ENCODE measurements at places on chromosomes 12 and 14.

DNA sequence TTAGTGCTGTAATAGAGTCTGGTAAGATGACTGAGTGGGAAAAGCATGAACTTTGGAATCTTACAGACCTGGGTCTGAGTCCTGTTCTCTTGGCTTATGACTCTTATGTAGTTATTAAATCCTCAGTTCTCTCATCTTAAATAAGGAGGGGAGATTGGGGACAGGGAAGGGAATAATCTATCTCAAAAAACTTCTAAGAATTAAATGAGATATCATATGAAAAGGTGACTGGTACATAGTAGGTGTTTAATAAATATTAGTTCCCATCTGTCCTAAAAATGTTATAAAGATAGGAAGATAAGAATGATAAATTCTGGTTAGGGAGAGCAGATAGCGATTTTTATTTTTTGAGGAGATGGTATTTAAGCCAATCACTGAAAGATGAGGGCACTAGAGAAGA is 119.1 kb downstream of the INSM2 start:
- no peak for DNase-seq

- DNase-seq: no peak
Observed at GRCh38 chr12:131779027-131779426, 49.2 kb upstream of the MMP17 start.

DNA sequence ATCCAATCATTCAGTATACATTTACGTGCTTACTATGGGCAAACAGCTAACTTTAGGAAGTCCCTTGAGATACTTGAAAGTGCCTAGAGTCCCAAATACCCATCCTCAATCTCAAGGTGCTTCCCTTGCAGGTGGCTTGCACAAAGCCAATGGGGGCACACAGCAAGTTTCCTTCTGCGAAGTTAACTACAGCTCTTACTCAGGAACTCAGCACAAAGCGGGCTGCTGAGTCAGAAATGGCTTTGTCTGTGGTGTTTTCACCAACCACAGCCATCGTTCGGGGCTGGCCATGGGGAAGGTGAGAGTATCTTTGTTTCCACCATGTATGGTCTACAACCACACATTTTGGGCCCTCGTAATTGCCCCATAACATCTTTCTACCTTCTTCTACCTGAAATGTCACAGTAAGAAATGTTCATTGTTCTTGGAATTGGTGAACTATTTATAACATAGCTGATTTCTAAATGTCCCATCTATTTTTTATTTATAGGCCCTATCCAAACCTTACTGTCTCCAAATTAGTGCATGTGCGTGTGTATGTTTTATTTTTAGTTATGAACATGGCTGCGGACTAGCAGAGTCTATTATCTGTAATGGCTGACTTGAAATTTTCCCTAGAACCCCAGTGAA is 13.9 kb downstream of the MFAP5 start:
- no peak for DNase-seq

DNA sequence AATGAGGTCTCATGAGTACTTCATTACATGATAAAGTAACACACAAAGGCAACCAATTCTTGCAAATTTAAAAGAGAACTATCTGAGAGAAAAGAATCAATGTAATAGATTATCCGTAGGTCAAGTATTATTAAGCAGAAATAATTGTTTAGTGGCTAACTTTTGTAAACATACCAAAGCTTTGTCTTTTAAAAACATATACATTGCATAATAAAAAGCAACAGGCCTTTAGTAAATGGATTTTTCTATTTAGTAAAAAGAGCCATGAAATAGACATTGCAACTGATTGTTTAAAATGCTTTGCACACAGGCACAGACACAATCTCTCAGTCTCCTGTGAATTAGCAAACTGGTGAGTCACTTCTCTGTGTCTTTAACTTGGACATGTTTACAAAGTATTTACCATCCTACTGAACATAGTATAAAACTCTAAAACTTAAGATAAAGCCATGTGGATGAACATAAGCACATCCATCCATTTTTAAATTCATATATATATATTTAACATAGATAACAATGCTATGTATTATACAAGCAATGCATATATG is 518.7 kb upstream of the MGAT4C start:
- no peak for DNase-seq

GRCh38 chr12:94110258-94110657 is 38.1 kb upstream of the PLXNC1 start:
- DNase-seq: no peak

- DNase-seq: no peak
Observed at GRCh38 chr14:77868552-77869285, 68.8 kb downstream of the ADCK1 start.

GRCh38 chr14:97524589-97525319 is 727.6 kb downstream of the VRK1 start:
- no peak for DNase-seq

GRCh38 chr12:45285717-45286116 is 69.8 kb downstream of the ANO6 start:
- DNase-seq: no peak

DNA sequence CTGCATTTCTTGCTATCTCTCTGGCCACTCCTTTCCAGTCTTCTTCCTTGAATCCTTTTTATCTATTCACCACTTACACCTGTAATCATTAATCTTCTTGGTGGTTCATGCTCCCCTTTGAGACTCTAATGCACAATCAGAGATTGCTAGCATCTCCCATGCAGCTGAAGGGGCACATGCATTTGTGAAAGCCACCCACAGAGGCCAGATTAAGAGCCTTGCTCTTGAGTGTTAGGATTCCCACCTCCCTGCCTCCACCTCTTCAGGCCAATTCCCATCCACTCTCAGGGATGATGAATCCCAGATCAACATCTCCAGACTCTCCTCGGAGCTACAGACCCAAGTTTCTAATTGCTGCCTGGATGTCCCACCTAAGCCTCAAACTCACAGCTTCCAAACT is 19.4 kb upstream of the KRT18 start:
- DNase-seq: no peak

DNA sequence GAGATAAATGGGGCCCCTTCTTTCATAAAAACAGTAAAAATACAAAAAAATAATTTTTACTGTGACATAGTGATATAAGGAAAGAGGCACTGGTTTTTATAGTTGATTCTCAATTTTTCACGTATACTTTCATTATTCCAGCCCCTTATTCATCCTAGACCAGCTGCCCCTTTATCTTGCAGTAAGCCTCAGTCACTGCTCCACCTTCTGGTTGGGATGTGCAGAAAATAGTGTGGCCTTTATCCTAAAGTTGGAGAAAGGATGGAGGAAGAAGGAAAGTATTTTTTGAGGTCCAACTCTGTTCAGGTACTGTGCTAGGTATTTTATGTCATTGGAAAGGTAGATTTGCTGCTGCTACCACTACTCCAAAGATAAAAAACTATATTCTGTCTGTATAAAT is 172.7 kb downstream of the ANO6 start:
- no peak for DNase-seq

GRCh38 chr14:89910691-89911009 is 43.9 kb downstream of the EFCAB11 start:
- no peak for DNase-seq

DNA sequence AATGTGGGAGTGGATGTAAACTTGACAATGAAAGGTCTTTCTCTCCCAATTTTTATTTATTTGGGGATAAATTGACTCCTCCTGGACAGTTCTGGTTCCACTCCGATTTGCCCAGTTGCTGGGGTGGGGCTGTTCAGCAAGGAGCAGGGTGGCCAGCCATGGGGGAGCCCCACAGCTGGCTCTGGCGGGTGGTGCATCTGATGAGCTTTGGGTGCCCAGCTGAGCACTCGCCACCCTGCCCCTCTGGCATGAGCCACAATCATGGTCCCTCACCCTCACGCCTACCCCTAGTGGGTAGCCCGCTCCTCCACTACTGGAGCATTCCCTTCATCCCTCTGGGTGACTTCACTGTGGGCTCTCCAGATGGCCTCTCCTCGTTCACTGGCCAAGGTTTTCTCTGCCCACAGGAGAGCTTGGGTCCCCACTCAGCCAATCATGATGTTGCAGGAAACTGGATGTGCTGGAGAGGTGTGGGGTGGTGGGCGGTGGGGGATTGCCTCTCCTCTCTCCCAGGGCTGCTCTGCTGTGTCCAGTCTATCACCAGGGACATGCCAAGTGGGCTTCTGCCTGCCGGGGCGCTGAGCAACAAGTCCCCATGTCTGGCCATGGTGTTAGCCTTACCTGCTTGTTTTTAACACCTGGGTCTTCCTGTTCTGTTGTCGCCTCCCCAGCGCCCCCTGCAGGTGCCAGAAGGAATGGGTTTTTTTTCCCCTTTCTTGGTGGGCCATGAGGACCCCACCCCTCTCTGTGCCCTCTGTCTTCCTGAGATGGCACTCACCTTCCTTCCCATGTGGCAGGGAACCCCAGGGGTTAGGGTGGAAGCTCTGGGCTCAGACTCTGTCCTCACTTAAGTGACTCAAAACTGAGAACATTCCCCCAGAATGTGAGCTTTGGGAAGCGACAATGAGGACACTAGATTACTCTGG is 3.4 kb downstream of the CYP46A1 start:
- no peak for DNase-seq

DNA sequence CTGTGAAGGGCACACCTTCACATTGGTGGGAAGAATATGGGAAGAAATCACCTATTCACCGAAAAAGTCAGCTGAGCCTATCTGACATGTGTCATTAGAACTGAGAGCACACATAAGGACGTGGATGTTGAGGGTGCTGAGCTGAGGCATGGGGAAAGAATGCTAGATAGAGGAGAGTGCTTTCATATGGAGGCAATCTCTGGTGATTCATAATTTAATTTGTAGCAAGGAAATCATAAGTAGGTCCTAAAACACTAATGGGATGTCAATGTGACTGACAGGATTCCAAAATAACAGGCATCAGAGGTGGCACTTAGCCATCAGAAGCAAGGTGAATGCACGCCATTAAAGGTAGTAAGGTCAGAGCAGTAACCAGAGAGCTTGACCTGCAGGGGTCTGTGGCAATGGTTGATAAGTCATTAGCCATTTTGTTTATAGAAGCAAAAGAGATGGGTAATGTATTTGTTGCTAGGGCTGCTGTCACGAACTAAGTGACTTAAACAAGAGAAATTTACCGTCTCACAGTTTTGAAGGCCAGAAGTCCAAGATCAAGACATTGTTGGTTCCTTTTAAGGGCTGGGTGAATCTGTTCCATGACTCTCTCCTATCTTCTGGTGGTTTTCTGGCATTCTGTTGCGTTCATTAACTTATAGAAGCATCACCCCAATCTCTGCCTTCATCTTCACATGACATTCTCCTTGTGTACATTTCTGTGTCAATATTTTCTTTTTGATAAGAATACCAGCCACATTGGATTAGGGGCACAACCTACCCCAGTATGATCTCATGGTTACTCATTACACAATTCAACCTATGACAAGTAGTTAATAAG is 69.3 kb downstream of the ANKS1B start:
- DNase-seq: no peak

DNA sequence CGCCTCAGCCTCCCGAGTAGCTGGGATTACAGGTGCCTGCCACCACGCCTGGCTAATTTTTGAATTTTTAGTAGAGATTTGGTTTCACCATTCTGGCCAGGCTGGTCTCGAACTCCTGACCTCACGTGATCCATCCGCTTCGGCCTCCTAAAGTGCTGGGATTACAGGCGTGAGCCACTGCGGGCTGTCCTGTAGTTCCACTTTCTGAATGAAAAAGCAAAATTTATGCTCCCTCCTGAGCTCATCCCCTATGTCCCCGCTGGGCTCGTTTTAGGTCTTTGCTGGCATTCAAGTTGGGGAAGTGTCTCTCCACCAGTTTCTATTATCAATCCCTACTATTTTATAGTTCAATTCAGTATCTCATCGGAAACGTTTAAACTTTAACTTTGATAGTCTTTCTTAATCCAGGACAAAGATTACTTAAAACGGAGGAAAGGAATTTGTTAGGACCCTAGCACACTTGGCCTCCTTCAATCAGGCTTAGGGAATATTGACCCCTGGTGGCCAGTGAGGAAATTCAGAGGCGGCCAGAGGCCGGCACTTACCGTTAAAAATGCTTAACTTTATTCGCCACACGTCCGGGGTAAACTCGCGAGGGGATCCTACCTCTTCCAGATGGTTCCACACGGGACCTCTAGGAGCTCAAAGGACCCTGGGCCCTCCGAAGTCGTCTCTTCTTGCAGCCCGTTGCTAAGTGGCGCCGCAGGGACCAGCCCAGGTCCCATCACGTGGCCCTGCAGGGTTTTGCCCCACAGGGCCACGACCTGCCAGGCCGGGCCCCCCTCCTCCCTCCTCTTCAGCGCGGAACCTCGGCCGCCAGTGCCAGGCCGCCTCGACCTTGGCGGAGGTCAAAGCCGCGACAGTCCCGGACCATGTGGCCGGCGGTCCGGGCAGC is 11.4 kb upstream of the DNAL1 start:
- peak; percentile 26 for DNase-seq

GRCh38 chr14:102906616-102907302 is 15.7 kb upstream of the AMN start:
- DNase-seq: no peak

Data from stimulated activated CD4-positive, alpha-beta T cell treated with anti-CD3 and anti-CD28 coated beads, Interleukin-1b, Interleukin-23, amount 100 ng/mL, for 1 hour (primary cell).